ENCODE measurements at places on chromosomes 7 and 10. TPM values are rescaled to one million over a fixed set of nuclear protein-coding genes. Genes with fewer than 3 reads are reported as not detected.

CALCR gene
- not detected for total RNA-seq

HMX3 gene
- total RNA-seq = not detected

WDR11 gene
- total RNA-seq = 71.5 TPM

FEZF1 gene
- not detected for total RNA-seq

ATOH7 gene
- total RNA-seq = not detected

LRCH4 gene
- 180 TPM for total RNA-seq

ANKRD22 gene
- total RNA-seq = 0.42 TPM

C10orf95 gene
- total RNA-seq = not detected

DIP2C gene
- total RNA-seq = 2.8 TPM

DNAAF5 gene
- 22.5 TPM for total RNA-seq

PAPOLB gene
- not detected for total RNA-seq

GPR85 gene
- total RNA-seq = not detected

GSAP gene
- total RNA-seq = 10.4 TPM

GNAT3 gene
- not detected for total RNA-seq

SUN3 gene
- not detected for total RNA-seq

VSIR gene
- 117 TPM for total RNA-seq
